ENCODE measurements at places on chromosomes 7 and 10.

- no peak for DNase-seq
Observed at GRCh38 chr7:51080622-51081269, 235.9 kb downstream of the COBL start.

- no peak for DNase-seq
Observed at GRCh38 chr7:65910237-65910636, 37.4 kb downstream of the VKORC1L1 start.

- peak; percentile 7 for DNase-seq
Observed at GRCh38 chr7:132150711-132151110, 425.6 kb downstream of the PLXNA4 start.

DNA sequence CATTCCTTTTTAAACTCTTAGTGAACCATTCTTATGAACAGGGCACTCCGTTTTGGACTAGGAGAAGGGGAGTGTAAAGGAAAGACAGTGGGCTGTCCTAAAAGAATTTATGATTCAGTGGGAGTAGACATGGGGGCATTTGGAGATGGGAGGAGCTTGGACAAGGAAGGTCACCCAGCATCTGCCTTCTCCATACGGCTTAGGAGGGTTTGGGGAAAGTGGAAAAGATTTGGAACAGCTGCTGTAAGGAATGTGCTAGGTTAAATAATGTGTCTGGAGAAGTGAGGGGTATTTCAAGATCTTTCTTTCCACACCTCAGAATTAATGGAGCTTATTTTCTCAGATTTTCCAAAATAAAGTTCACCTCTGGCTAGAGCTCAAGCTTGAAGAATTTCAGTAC lies 24.0 kb downstream of the SLC35G1 start:
- no peak for DNase-seq
